ENCODE measurements at places on chromosomes 5 and 9.

DNA sequence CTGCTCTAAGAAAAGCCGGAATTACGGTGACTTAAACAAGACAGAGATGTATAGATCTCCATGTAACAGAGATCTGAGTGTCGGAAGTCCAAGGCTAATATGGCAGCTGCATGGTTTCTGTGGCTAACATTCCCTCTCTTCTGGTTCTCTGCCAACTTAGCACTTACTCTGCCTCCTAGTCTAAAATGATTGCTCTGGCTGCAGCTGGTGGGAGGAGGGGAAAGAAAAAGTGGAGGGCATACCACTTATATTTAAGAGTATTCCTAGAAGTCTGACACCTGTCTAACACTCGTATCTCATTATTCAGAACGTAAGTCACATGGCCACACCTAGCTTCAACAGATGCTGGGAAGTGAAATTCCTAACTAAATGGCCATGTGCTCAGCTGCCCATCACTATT, 551.5 kb upstream of the TLE4 start:
- no peak for DNase-seq

DNA sequence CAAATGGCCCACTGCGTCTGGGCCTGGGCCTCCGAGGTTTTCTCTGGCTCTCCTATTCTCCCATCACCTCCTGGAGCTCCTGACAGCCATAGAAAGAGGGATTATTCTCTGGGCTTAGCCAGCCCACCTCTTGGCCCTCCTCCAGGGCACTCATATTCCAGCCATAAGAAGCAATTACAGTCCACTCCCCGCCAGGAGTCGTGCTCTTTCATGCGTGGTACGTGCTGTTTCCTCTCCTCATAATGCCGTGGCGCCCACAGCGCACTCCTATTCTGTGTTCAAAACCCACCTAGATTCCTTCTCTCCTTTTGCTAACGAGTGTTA, 240.8 kb upstream of the ZNF462 start:
- no peak for DNase-seq

GRCh38 chr5:150120617-150121447, 34.5 kb upstream of the CSF1R start:
- no peak for DNase-seq

DNA sequence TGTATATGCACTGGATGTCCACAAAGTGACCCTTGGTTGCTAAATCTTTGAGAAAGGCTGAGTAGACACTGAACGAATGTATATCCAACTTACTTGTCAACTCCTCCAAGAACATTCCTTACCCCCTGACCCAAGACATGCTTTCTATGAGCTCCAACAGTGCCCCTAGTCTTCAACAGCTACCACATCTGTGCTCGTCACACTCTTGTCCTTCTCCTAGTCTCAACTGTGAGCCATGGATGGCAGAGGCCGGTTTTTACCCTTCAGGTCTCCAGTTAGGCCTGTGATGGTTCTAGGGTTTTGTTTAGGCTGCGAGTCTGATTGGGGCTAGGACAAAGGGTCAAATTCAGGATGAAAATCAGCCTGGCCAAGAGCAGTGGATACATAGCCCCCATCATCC, 19.0 kb upstream of the GPX3 start:
- no peak for DNase-seq

GRCh38 chr9:89006996-89007967, 16.0 kb downstream of the S1PR3 start:
- no peak for DNase-seq

- DNase-seq = no peak
Measured at GRCh38 chr5:173574983-173575382, 41.5 kb downstream of the BOD1 start.

DNA sequence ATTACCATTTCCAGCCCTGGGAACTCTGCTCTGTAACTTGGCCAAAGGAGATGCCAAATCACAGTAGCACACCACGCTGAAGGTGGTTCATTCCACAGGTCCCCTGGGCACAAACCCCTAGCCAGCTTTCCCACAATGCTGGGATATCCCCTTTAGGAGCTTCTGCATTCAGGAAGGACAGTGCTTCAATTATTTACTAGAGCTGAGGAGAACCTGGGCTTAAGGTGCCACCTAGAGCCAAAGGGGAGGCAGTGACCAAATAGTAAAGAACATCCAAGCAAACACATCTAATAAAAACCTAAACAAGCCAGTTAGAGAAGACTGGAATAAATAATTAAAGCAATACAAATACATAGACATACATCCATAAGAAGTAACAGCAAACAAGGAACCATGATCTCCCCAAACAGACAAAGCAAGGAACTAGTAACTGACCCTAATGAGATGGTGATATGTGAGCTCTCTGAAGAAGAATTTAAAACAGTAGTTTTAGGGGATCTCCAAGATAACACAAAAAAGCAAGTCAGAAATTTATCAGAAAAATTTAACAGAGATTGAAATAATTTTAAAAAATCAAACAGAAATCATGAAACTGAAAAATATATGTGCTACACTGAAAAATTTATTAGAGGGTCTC, 14.6 kb downstream of the KIF4B start:
- no peak for DNase-seq

DNA sequence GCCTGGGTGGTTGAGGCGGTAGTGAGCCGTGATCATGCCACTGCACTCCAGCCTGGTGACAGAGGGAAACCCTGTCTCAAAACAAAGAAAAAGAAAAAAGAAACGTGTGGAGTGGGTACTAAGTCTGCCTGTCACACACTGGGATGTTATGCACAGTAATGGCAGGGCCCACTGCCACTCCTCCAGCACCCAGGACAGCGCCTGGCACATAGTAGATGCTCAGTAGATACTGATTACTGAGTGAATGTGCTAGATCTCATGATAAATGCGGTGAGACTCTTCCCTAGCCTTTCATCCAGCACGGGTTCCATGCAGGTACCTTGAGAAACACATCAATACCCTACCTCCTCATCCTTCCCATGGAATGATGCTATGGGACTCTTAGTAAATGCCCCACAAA, 87.4 kb upstream of the HSPA9 start:
- DNase-seq = no peak

- no peak for DNase-seq
Measured at GRCh38 chr9:135403733-135404450, 75.7 kb upstream of the PPP1R26 start.

DNA sequence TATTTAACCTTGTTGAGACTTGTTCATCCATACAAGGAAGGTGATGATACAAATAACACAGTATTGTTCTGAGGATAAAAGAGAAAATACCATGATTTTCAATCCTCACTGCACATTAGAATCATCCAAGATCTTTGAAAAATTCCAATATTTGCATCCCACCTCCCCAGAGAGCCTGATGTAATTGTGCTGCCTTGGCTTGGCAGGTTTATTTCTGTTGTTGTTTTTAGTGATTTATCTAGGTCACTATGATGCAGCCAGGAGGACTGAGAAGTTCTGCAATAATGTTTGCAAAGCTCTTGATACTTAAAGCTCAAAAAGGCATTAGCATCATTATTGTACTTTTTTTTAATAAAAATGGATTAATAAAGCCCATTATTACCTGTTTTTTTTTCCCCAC, 67.0 kb upstream of the NMUR2 start:
- no peak for DNase-seq

- DNase-seq = no peak
Measured at GRCh38 chr5:110853267-110853666, 114.5 kb downstream of the SLC25A46 start.

DNA sequence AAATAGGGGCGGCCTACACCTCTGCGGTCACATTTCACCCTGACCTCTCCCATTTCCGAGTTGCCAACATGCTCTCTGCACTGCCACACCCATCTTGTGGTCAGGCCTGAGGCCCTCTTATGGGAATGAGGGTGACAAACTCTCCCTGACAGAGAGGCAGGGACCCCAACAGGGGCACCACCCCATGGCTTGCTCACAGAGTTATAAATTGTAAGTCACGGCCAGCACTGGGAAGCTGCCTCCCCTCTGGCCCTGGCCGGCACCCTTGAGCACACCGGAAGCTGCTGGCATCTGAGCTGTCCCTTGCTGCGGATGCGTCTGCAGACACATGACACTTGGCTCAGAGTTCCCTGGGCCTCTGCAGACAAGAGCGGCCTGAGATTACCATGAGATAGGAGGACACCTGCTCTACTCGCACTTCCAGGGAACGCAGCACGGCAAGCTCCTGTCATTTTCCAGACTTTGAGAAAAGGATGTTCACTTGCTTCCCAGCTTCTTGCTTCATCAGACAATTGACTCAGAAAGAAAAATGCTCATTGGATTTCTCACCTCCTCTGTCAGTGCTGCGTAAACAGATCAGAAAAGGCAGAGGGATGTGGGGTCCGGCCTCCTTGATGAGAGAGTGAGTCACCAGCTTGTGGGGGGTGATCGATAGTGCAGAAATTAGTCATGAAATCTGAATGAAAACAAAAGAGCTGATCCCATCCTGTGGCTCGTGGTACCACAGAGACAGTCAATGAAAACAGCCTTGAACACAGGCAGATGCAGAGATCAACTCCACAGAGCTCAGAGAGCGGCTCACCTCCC, 269.8 kb downstream of the SYK start:
- DNase-seq = no peak

DNA sequence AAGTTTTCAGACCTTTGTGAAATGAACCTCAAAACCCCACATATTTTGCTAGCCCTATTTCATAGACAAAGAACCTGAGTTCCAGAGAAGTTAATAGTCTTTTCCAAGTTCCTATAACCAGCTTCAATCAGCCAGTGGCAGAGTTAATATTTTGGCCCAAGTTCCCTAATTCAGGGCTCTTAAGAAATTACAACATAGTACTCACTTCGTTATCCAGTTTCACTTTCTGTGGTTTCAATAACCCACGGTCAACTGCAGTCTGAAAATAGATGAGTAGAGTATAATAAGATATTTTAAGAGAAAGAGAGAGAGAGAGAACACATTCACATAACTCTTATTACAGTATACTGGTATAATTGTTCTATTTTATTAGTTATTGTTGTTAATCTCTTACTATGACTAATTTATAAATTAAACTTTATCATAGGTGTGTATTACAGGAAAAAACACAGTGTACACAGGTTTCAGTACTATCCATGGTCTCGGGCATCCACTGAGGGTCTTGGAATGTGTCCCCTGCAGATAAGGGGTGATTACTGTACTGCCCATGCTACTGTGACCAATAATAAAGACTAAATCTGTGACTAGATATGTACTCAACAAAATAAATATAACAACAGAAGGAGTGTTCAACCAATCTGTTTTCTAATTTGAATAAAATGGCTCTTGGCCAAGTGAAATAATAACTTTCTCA, 9.3 kb upstream of the MYOT start:
- no peak for DNase-seq

DNA sequence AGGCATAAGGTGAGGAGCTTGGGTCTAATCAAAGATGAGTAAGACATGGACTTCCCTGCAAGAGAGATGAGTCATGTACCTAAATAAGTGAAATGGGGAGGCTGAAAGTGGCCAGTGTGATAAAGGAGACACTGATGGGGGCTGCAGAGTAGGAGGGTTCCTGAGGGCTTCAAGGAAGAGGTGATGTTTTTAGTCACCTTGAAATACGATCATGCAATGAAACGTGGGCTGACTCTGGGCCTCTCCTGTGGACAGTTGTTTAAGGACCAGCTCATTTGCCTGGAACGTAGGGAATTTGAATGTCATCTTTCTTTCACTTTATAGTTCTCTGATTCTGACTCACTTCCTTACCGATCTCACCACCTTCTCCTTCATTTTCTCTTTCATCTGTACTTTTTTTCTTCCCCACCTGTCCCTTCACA, 49.6 kb upstream of the CPLX2 start:
- DNase-seq = no peak

- DNase-seq = no peak
Measured at GRCh38 chr9:80952363-80952922, 736.9 kb downstream of the TLE1 start.

DNA sequence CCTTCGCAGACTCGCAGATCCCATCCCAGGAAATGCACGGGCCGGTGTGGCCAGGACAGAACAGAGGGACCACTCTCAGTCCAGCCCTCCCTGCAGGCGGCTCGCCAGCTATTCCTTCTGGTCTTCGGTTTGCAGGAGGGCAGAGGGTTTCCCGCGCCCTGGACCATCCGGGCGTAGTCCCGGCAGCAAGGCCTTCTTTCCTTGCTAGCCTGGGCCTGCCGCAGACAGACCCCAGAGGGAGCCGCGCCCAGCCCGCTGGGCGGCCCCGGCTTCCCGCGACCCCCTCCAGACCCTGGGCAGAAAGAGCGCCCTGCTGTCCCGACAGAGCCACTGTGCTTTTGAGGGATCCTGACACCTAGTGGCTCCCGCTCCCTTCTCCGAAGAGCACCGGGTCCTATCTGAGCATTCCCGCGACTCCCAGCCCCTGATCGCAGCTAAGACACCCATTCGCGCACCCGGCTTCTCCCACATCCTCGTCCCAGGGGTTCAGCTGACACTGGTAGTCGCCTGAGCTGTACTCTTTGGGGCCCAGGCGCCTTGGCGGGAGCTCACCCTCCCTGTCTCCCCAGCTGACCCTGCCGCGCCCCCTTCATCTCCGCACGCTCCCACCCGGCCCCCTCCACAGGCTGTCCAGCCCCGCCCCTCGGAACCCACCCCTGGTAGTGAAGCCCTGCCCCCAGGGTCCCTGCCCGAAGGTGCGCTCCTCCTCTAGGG, 1.1 kb downstream of the CFAP90 start:
- no peak for DNase-seq

DNA sequence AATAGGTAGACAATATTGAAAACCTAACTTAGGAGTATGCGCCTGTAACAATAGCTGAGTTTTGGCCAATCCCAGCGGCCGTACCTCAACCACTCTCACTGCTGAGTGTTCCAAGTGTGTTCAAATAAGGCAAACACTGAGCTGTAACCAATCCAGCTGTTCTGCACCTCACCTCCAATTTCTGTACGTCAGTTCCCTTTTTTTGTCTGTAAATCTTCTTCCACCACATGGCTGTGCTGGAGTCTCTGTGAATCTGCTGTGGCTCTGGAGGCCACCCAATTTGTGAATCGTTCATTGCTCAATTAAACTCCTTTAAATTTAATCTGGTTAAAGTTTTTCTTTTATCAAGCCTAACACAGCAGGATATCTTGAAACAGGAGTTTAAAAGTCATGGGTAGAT, 116.3 kb downstream of the SLC28A3 start:
- no peak for DNase-seq

DNA sequence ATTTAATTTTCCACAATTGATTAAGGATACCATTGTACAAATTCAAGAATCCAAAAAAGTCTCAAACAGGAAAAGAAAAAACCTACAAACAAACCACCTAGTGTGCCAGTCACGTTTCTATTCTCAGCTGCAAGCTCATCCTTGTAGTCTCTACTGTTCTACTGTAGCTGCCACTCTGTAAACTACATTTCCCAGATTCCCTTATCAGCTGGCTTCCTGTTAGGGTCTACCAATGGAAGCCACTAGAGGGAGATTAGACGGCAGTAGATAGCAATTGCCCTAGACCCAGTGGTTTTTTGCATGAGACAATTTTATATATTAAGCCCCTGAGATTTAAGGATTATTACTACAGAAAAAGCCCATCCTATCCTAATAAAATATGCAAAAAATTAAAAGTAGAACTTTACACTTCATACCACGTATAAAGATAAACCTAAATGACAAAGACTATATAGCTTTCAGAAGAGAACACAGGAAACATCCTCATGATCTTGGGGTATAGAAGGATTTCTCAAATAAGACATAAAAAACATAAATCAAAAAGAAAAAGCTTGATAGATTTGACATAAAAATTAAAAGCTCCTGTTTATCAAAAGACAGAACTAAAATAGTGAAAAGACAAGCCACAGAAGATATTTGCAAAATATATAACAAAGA, 37.4 kb downstream of the P4HA2 start:
- no peak for DNase-seq

GRCh38 chr9:107631788-107632187, 142.2 kb upstream of the KLF4 start:
- no peak for DNase-seq

GRCh38 chr5:113917997-113918396, 404.5 kb downstream of the YTHDC2 start:
- no peak for DNase-seq
